Right lobe of liver (tissue), 6 donors: ENCODE measurements at places on chromosomes 5 and 9. TPM values are rescaled to one million over a fixed set of nuclear protein-coding genes. Genes with fewer than 3 reads are reported as not detected.

DNA sequence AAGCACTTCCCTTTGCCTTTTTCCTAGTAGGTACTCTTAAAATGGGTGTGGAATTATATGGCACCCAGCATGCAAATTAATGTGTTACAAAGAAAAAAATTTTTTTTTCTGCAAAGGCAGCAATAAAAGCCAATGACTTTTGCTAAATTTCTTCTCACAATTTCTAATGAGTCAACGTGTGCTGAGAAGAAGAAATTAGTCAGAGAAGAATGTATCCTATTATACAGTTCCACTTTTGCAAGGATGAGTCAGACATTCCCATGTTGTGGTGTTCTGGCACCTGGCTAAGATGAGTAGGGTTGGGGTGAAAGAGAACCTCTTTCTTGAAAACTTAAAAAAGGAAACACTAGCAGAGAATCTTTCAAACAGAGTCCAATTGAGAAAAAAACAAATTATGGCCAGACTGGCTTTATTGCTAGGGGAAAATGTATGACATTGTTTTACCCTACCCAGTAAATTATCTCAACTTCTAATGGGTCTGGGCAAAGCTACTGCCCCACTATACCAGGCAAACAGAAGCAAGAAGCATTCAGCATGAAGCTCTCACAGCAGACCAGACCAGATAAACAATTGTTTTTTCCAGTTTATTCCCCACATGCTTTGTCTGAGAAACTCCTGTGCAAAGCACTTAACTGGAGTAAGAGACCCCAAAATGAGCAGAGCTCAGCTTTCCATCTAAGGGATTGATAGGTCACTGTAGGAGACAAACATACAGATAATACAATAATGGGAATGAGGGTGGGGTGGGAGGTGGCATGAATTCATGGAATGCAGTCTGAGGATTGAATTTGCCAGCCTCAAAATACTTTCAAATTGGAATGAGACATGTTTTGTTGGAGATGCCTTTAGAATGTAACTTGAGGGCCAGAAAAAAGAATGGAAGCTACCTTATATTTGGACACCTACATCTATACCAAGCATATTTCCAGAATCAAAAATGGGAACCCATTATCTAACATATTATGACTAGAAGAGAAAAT lies 220.8 kb upstream of the RFX3 start:
- no peak for DNase-seq

PTGER4 gene
- total RNA-seq: 1.9 TPM

GRCh38 chr9:6959270-6960000 lies 201.7 kb downstream of the KDM4C start:
- no peak for DNase-seq

DNA sequence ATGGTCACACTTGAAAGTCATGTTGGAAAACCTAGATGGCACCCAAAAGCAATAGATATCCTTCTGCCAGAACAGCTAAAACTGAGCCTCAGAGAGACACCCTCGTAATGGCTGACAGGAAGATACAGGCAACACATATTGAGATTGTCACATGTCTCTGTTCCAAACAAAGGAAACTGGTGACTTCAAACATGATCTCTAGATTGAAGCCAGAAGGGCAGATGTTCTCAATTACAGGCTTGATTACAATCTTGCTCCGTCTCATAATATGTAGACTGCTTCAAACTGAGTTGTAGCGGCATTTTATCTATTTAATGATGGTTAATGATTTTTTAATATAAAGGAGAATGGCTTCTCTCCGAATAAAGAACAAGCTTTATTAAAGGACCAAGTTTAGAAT lies 774.3 kb downstream of the KCTD16 start:
- no peak for DNase-seq

GRCh38 chr9:95852059-95853032 lies 23.1 kb upstream of the ERCC6L2 start:
- no peak for DNase-seq

PCDHGA9 gene
- total RNA-seq: 1.2 TPM

DNA sequence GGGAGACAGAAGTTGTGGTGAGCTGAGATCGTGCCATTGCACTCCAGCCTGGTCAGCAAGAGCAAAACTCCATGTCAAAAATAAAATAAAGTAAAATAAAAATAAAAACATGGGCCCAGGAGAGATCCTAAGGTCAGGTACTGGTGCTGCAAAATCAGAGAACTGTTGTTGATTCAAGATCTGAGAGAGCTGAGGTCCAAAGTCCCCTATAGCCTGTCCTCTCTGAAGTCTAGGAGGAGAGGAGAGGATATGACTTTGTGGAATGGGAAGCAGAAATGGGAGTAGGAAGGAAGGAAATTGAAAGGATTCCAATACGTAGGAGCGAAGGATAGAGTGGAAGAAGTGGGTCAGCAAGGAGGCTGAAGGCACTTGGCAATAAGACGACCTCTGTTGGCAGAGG lies 4.6 kb upstream of the OR1L4 start:
- DNase-seq: no peak

- DNase-seq: no peak
These were observed 81.9 kb upstream of the LHFPL2 start for GRCh38 chr5:78730300-78731094.

- DNase-seq: no peak
These were observed 77.5 kb downstream of the SLC1A3 start for GRCh38 chr5:36683821-36684434.

CDKN2B-AS1 gene
- total RNA-seq: not detected

CEP78 gene
- 10.4 TPM for total RNA-seq

DNA sequence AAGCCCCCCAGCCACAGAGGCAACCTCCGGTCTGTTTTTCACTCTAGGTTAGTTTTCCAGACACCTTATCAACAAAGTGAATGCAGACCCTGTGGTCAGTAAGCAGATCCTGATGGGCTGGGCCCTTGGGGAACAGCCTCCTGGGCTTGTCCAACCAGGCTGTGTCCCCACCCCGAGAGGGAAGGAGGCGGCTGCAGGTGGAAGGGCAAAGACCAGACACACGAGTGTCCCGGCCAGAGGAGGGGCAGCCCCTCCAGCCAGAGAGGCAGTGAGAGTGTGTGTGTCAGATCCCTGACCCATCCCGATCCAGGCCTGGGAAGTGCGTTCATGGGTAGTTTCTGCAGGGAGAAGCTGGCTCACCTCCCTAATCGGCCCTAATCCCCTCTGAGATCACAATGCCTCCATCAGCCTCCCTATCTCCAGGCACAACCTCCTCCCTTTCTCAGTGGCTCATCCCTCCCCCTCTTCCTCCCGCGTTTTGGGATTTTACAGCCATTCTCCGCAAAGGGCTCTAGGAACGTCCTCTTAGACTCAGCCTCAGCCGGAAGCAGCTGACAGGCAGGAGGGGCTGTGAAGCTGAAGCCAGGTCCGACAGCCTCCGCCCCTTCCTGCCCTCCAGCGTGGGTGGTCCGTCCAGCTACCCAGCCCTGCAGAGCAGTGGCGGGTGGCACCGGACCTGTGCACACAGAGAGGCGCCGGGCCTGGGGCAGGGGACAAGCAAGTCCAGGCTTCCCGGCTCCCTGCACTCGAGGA lies 9.7 kb downstream of the SLC12A7 start:
- DNase-seq: peak; percentile 97

GRCh38 chr9:34500623-34501267 lies 22.0 kb downstream of the ENHO start:
- DNase-seq: no peak

DNA sequence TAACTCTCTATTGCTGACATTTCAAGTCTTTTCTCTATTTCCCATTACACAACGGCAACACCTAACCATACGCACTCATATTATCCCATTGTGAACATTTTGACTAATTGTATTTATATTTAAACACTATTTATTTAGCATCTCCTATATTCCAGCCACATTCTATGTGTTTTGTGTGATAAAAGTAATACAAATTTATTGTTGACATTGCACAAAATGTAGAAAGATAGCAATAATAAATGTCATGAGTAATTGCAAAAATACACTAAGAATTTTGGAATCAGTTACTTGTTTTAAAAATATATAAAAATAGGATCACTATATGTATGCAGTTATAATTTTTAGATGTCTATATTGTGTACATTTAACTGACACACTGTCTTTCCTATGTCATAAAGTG lies 413.0 kb upstream of the PTPRD start:
- no peak for DNase-seq

ASS1 gene
- total RNA-seq: 1,149 TPM

SLC6A7 gene
- total RNA-seq: not detected

FLT4 gene
- total RNA-seq: 9.7 TPM

DNA sequence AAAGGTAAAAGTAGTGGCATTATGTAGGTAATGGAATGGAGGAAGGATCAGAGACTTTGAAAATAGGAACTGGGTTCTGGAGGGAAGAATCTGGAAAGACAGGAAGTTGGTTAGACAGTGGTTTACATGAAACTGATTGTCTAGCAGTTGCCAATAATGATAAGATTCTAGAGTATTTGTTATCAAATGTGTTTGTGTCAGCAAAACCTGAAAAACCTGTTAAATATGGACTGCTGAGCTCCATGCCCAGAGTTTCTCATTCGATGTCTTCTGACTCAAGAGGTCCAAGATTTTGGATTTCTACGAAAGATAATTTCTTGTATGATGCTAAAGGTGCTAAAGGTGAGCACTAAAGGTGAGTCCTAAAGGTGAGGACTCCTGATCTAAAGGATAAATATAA lies 515.0 kb upstream of the TUSC1 start:
- DNase-seq: no peak

GLDC gene
- total RNA-seq: 87.2 TPM

- DNase-seq: no peak
These were observed 62.0 kb upstream of the HRH2 start for GRCh38 chr5:175595905-175596304.

C5orf58 gene
- not detected for total RNA-seq

DNA sequence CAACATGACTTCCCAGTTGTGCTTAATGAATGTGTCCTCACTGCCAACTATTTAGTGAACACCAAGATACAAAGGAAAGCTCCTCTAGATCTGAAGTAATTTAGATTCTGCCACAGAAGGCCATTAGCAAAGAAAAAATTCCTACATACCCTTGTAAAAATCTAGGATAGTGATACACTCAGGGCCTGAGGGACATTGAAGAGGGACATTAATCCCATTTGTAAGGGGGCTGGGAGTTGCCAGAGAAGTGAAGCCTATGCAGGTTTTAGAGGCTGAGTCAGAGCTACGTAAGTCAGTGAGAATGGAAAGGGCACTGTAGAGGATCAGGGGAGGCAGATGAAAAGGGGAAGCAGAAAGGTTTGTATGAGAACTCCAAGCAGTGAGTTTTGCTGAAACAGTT lies 286.9 kb upstream of the TARS1 start:
- no peak for DNase-seq

- DNase-seq: no peak
These were observed 619.4 kb downstream of the SLCO4C1 start for GRCh38 chr5:101676646-101677045.

DNA sequence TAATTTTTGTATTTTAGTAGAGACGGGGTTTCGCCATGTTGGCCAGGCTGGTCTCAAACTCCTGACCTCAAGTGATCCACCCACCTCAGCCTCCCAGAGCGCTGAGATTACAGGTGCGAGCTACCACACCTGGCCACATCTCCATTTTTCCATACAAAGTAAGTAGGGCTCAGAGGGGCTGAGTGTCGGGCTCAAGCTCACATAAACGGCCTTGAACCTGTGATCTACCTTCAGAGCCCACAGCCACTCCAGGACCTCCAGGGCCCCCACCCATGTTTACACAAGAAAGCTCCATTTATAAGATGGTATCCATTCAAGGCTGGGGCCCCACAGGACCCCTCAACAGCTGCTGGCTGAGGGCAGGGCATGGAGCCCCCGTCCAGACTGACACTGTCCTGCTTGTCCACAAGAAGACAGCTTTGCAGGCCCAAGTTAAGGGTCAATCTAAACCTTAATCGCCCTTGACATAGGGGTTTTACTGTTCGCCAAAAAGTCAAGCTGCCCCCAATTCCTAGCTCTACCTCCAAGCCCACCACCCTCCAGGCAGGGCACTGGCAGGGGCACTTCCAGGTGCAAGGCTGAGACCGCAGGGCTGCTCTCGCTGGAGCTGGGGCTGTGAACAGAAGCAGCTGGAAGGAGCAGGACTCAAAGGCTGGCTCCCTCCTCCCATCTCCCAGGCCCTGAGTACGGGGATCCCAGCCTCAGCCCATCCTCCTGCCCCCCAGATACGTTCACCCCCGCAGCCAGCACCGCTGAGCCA lies 18.9 kb downstream of the FAM78A start:
- no peak for DNase-seq

GRCh38 chr9:136306211-136307208 lies 2.6 kb upstream of the CCDC187 start:
- DNase-seq: no peak

GRCh38 chr5:153960269-153961215 lies 78.2 kb downstream of the FAM114A2 start:
- no peak for DNase-seq

INSL6 gene
- total RNA-seq: not detected

GRCh38 chr9:78828521-78828920 lies 531.6 kb downstream of the PSAT1 start:
- no peak for DNase-seq
